Activated gamma-delta T cell (primary cell): ENCODE measurements at places on chromosomes 2 and 18.
A peak's percentile ranks its signal among the peaks of the same experiment; 100 is the strongest.

DNA sequence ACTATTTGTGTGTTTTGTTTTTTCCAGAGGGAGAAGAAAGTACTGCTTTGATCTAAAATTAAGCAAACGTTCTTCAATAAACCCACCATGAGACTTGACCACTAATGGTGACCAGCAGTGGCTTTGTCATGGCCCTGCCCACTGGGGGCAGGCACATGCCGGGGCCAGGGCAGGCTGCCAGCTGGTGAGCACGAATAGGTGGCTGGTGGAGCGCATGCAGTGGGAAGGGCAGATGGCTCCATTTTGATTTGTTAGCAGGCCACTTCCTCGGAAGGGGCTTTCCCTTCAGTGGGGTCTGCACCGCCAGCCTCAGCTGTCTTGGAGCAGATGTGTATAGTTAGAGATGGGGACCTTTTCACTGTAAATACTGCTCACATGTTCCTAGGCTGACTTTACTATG lies 277.1 kb downstream of the SOX11 start:
- DNase-seq = no peak

GRCh38 chr18:36724591-36725001 lies 104.2 kb downstream of the TPGS2 start:
- no peak for DNase-seq

- DNase-seq = no peak
Observed at GRCh38 chr2:71790226-71791060, 337.1 kb downstream of the DYSF start.

DNA sequence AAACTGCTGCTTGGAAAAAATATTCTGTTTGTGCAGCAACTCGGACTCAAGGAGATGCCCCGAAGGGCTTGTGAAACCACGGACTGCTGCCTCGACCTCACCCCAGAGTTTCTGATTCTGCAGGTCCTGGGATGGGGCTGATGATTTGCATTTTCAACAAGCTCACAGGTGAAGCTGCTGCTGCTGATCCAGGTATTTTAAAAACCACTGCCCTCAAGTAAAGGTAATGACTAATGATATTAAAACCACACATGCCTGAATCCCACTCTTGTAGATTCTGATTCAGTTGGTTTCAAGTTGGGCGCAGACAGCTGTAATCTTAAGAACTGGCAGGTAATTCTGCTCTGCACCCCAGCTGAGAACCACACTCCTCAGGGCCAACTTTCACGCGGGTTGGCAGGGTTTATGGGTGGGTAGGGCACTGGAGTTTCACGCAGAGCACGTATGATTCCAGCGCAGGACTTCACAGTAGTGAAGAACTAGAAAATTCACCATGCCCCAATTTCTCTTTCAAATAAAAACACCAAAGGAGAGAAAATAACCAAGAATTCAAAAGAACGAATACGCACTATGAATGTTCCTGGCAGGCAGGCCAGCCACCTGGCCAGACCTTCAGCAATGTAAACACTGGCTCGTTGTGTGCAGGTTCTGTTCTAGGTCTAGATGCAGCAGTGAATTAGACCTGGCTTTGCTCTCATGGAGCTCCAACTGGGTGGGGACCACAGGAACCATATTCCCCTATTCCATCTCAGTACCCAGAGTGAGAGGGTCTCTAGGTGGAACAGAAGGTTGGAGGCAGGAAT lies 74.6 kb upstream of the ZFP36L2 start:
- DNase-seq = no peak

DNA sequence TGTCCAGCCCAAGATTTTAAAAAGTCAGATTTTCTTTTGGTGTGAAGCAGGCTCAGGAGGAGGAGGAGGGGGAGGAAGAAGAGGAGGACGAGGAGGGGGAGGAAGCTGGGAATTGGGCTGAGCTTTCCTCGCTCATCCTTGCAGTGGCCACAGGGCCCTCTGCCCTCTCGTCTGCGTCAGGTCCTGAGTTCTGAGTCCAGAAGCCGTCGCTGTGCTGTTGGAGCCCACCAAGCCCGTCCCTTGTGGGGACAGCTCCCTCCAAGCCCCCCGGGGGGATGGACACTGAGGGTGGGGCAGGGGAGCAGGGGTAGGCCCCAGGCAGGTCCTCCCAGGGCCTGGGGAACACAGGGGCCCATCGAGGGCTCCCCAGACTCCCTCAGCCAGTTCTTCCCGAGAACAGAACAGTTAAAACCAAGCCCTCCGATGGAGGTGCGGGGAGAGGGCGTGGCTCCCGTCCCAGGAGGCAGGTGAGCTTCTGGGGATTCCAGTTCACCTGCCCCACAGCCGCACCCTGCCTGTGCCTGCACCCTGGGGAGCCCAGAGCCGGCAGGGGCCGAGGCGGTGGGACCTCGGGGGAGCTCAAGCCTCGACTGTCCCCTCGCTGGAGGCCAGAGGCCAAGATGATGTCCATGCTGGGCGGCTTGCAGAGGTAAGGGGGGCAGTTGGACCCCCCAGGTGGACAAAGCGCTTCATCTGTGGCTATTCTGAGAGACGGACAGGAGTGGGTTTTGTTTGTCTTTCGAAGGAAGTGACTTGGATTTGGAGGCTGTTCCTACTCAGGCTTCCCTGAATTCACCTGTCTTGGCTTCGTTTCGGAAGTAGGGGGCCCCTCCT lies at the start of gene GAL3ST2:
Gene GAL3ST2 (plus strand): TSS at position 487 of the 834 bp plus-strand sequence. CDS start 134 bp downstream, at position 621.
- DNase-seq = no peak

DNA sequence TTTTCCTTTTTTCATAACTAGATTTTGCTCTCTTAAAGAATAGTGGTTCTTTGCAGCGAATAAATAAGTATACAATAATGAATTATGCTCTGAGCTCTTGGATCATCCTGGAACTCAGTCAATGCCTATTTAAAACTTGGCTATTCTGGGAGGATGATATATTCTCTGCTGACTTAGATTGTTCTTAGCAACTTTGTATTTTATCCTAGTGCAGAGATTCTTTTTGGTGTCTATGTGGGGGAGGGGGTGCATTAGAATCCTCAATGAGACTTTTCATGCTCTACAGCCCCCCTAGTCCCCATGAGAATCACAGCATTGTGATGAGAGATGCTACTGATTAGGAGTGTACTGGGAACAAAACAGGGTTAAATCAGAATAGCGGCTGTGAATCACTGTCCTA lies 8.8 kb upstream of the FAM98A start:
- DNase-seq = no peak

DNA sequence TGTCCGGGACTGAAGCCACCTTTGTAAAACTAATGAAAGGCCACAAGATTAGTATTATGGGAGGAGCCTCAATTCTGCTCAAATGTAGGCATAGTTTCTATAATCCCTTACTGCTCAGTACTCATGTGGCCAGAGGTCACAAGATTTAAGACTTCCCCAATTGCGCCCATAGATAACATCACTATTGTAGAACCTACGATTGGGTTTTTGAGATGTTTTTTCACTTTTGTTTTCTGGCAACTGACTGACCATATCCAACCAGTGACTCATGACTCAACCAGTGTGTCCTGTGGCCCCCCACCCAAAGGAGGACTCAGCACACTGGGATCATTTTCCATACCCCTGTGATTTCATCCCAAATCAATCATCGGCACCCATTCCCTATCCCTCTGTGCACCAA lies 15.2 kb upstream of the TSPYL6 start:
- DNase-seq = no peak

- no peak for DNase-seq
Observed at GRCh38 chr18:72504866-72505265, 39.3 kb downstream of the CBLN2 start.

- no peak for DNase-seq
Observed at GRCh38 chr18:25310045-25310444, 41.9 kb downstream of the ZNF521 start.

DNA sequence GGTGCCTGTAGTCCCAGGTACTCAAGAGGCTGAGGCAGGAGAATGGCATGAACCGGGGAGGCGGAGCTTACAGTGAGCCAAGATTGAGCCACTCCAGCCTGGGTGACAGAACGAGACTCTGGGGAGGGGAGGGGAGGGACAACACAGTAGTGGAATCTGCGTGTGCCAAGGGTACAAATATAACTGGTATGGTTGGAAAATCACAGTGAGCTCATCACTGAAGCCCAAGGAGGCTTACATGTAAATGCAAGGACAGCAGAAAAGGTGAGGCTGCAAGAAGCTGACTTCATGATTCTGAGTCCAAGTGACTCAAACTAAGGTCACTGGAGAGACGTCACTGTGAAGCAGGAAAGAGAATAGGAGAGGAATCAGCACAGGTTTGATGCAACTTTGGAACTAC lies 9.2 kb downstream of the SEPTIN10 start:
- no peak for DNase-seq

DNA sequence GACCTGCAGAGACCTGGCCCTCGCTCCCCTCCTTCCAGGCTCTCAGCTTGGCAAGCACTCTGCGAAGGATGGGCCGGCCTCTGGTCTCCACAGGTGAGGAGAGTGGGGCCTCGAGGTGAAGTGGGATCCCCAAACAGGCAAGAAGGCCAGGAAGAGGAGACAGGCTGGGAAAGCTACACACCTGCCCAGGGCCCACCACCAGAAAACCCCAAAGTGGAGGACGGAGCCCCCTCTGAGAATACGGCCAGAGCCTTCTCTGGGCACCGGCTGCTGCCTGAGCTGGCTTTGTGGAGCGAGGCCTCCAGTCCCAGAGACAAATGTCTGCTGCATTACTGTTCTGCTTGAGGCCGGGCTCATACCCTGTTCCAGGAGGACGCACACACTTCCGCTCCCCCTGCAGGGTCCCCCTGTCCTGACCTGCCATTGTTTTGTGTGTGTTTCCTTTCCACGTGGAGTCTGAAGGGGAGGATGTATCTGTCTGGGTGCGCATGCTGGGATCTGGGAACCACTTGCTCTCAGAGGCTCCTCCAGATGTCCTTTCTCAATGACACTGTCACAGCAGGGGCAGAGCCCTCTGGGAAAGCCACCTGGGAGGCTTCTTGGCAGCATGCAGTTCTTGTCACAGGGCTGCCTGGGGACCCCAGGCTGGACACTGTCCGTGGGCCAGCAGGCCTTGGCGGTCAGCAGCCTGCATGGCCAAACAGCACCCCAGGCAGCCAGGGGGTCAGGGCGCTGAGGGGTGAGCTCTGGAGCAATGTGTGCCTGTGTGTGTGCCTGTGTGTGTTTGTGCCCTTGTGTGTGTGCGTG lies 20.8 kb downstream of the KCNF1 start:
- DNase-seq = no peak

DNA sequence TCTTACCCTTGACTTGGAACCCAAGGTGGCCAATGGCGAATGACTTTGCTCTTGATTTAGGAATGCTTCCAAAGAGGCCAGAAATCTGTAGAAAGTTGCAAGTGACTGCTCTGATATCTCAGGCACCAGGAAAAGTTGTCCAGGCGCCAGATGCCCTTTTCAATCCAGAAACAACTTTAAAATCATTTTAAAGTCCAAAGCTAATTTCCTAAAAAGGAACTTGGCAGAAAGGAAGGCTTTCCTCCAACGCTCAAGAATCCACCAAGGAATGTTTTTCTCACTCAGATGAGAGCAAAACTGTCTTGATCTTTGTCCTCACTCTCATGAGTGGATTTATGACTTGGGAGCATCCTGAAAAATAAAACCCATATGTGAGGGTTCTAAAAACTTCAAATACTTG lies 5.3 kb downstream of the NGEF start:
- no peak for DNase-seq

GRCh38 chr18:297936-298335 lies 30.1 kb upstream of the THOC1 start:
- no peak for DNase-seq

DNA sequence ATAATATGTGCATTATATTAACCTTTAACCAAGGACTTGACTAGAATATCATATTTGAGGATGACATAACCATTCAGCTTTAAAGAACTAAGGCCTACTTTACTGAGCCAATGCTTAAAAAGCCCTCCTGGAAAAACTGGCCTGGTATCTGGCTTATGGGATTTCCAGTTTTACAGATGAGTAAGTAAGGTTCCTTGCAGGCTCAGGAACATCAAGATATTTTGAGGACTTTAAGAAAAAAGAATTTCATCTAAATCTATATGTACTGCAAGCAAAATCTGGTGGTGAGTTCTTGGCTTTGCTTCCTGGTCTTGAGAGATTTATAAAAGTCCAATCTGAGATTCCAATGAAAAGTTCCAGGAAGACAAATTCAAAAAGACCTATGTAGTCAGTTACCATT lies 417.0 kb upstream of the NRXN1 start:
- DNase-seq = no peak

GRCh38 chr2:121019756-121020155 lies 265.2 kb downstream of the TFCP2L1 start:
- DNase-seq = no peak

GRCh38 chr2:31511376-31511775 lies 69.4 kb downstream of the SRD5A2 start:
- no peak for DNase-seq

DNA sequence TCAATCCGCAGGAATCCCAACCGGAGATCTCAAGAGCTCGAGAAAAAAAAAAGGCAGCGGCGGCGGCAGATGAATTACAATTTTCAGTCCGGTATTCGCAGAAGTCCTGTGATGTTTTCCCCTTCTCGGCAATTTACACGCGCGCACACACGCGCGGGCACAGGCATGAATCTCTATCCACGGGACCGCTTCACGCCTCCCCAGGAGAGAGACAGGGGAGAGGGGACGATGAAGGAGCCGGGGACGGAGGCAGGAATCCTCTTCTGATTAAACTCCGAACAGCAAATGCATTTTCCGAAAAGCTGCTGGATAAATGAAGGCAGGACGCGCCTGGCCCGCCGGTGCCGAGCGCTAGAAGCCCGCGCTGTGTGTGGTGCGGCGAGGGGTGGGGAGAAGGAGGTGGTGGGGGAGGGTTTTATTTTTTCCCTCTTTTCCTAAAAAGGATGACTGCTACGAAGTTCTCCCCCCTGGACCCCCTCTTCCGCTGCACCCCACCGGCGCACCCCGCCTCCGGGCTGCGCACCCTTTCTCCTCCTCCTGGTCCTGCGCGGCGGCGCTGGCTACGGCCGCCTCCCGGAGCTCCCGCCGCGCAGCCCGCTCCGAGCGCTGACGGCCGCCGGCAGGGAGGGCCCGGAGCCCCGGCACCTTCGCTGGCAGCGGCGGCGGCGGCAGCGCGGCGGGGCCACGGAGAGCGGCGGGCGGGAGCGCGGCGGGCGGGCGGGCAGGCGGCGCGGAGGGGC lies at the start of gene BCL2:
Gene BCL2 (minus strand): TSS at position 387 of the 740 bp plus-strand sequence.
- DNase-seq = no peak

GRCh38 chr18:13809043-13809430 lies 14.9 kb upstream of the MC5R start:
- DNase-seq = no peak

DNA sequence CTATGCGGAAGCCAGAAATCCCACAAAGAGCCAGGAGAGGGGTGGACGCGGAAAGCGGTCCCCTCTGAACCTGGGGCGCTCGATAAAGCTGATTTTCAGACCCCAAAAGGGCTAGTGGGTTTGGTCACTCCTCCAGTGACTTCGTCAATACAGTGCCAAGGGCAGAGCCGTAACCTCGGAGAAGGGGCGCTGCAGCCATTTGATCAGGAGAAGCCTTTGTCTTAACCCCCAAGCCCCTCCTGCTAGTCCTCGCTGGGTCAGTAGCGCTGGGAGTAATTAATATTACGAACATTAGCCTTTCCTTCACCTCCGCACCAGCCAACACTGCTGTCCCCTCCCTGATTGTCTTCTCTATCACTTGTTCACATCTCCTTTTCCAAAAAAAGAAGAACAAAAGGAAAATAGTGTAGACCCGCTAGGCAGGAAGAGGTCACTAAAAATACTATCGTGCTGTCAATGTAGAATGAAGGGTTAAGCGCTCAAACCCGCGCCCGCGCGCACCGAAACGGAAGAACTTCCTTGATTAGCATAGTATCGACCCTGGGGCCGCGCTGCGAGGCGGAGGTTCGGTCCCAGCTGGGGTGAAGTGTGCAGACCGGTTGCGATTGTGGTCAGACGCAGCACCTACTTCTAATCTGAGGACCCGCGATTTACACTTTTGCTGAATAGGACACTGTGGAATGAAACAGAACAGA lies 63.2 kb upstream of the MAPRE2 start:
- DNase-seq = peak; percentile 25
